Activated naive CD4-positive, alpha-beta T cell treated with anti-CD3 and anti-CD28 coated beads for 36 hours (primary cell): ENCODE measurements at places on chromosomes 5 and 9. TPM values are rescaled to one million over a fixed set of nuclear protein-coding genes. Genes with fewer than 3 reads are reported as not detected.

Gene ZNF366
- total RNA-seq = not detected

Gene REEP2
- 2.2 TPM for total RNA-seq

Gene HAVCR2
- 10.2 TPM for total RNA-seq

DNA sequence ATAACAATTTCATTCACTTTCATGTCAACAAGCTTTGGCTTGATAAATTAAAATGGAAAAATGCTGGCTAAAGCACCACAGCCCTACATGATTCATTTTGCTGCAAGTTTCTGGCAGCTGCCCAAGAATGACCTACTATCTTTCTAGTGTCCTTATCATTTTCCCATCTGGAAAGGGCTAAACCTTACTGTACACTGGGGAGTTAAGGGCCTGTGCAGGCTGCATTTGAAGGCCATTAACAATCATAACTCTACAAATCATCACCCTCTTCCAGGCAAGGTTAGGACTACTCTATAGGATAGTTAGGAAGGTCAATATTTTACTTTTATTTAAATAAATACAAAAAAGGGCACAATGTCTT lies 579.7 kb upstream of the ZNF608 start:
- DNase-seq = no peak

- DNase-seq = peak; percentile 2
These were observed 53.5 kb upstream of the GARNL3 start for GRCh38 chr9:127210851-127211730.

- no peak for DNase-seq
These were observed 44.4 kb upstream of the ABCA1 start for GRCh38 chr9:104972242-104972866.

Gene DOK3
- total RNA-seq = 0.37 TPM

Gene CARTPT
- total RNA-seq = not detected

- no peak for DNase-seq
These were observed 1175.5 kb downstream of the MAT2B start for GRCh38 chr5:164680812-164681520.

DNA sequence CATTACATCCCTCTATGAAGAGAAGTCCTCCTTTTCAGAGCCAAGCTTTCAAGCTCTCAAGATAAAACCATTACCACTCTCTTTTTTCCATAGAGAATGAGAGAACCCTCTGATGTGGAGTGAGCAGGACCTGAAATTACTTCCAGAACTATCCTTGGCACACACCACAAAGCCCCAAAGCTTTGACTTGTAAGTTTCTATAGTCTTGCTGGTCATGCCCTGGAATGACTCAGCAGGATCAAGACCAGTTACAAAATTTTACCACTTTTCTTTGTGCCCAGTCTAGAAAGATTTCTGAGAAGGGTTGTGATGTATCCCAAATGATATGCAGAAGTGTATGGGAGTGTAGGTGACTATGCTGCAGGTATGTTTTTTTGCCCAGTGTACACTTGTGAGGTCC lies 760.6 kb downstream of the TLE1 start:
- no peak for DNase-seq

DNA sequence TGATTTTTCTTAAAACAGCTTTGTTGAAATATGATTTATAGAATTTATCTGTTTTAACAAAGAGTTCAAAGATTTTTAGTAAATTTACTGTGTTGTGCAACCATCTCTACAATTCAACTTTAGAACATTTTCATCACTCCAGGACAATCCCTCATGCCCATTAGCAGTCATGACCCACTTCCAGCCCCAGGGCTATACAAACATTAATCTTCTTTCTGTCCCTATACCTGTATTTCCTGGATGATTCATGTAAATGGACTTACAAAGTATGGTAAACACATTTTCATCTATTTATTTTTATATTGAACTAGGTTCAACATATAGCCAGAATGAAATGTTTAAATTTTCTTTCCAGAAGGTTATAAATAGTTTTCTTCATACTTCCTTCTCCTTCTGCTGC lies 127.8 kb upstream of the CCDC180 start:
- no peak for DNase-seq

DNA sequence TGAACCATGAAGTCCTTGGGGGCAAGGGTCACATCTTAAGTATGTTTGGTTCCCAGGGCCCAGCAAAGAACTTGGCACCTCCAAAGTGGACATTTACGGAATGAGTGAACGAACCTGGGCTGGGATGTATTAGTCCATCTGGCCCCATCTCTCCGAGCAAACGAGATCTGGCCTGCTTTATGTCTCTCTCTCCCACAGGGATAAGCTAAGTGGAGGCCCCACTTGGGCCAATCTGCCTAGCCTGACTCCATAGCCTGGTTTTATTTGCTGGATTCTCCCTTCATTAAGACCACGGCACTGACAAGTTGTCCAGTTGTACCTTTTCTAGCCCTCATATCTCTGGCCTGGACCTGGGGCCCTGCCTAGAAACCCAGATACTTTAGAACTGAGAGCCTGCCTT lies 2.1 kb downstream of the TTLL11 start:
- no peak for DNase-seq

GRCh38 chr9:70389621-70390266 lies 24.7 kb downstream of the KLF9 start:
- no peak for DNase-seq

DNA sequence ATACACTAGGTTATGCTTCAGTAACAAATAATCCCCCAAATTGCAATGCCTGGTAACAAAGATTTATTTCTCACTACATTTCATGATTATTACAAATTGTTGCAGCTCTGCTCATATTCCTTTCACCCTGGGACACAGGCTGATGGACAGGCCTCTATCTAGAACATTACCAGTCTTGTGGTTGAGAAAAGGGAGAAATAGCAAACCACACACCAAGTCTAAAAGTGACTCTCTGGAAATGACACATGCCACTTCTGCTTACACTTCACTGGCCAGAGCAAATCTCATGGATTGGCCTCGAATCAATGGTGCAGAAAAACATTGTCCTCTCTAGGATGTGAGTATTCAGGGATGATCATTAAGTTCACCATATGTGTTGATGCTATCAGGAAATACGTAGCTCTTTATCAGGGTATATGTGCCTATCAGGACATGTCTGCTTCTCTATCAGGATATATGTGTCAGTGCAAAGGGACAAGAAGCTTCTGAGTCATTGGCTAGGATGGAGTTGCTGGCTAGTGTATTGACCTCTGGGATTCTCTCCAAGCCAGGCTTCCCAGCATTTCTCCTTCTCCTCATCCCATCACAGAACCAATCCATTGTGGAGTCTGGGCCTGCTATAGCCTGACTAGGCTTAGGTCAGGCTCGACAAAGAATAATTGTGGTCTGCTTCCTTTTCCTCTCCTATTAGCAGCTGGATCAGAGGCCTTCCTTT lies 91.1 kb upstream of the CEP78 start:
- no peak for DNase-seq

DNA sequence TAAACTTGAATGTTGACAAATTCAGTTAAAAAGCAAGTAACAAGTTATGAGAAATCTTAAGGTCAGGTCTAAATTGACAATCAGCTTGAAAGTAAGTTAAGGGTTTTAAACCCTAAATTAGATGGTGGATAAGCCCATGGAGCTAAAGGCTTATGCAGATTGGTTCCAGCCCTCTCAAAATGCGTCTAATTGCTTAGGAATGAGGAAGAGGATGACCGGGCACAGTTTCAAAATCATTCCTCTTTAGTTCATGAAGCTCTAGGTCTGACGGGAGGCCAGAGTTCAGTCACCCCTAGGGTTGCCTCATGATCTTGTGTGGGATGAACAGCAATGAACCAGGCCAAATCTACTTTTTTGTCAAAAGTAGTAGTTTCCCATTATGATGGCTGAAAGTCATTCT lies 75.4 kb downstream of the SLC38A9 start:
- no peak for DNase-seq

Gene DOCK8
- 110 TPM for total RNA-seq

- no peak for DNase-seq
These were observed 425.1 kb downstream of the ACTL7B start for GRCh38 chr9:108430655-108431054.

Gene MED27
- 31.3 TPM for total RNA-seq

DNA sequence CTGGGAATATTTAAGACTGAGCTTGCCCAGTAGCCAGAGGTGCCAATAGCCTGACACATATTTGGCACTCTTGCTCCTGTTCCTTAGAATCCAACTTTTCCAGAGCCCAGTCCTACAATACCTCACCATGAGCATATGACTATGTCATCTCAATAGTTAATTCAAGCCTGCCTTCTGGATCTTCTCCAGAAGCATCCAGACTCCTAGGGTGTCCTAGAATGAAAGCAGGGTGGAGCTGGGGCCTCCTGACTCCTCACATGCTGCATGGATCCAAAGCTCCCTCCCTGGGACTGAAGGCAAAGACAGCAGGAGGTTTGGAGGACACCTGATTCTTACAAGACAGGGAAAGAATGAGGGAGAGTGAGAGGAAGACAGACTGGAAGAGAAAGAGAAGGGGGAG lies 37.9 kb downstream of the SH3TC2 start:
- DNase-seq = no peak

Gene BARX1
- 0.17 TPM for total RNA-seq

- no peak for DNase-seq
These were observed 484.9 kb downstream of the TMEM38B start for GRCh38 chr9:106179191-106179590.

GRCh38 chr5:53552561-53552960 lies 7.9 kb upstream of the NDUFS4 start:
- DNase-seq = no peak

DNA sequence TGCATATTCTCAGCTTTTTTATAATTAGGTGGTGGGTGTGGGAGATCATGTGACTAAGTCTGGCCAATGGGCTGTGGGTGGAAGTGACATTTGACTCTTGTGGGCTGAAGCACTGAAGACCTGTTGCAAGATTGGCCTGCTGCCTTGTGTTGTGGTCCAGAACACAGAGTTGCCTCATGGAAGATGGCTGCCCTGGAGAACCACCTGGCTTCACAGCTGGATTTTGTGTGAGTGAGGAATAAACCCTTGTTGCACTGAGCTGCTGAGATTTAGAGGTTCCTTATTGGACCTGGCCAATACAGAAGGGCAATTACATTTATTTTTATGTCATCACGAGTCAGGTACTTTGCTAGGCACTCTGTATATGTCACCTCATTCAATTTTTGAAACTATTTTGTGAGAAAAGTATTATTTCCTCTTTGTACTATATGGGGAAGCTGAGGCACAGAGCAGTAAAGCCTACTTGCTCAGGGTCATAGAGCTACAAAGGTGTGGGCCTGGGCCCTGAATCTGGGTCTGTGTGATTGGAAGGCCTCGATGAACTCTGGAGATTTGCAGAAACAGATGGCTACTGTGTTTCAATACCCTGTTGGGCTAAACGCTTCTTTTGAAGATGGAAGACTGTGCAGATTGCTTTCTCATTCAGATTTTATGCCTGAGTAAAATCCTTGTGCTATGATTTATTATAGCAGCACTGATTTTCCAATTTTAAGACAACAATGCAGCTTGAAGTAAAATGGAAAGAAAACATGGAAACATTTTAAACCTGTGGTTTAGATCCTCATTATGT lies 71.2 kb upstream of the TBC1D2 start:
- DNase-seq = no peak

DNA sequence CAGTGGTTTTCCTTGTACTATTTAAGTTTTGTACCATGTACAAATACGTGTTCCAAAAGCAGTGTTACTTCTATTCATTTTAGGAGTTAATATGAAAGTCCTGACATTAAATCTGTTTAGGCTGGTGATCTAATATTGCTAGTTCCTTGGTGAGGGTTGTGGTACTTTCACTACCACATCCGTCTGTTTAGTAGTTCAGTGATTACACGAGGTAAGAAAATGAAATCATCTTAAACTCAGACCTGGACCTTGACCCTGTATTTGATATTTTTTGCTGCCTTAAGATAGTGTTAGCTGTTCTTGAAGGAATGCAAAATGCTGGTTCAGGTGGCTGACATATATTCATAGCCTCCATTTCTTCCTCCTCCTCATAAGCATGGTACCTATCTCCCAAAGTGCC lies 50.3 kb downstream of the MTAP start:
- no peak for DNase-seq

DNA sequence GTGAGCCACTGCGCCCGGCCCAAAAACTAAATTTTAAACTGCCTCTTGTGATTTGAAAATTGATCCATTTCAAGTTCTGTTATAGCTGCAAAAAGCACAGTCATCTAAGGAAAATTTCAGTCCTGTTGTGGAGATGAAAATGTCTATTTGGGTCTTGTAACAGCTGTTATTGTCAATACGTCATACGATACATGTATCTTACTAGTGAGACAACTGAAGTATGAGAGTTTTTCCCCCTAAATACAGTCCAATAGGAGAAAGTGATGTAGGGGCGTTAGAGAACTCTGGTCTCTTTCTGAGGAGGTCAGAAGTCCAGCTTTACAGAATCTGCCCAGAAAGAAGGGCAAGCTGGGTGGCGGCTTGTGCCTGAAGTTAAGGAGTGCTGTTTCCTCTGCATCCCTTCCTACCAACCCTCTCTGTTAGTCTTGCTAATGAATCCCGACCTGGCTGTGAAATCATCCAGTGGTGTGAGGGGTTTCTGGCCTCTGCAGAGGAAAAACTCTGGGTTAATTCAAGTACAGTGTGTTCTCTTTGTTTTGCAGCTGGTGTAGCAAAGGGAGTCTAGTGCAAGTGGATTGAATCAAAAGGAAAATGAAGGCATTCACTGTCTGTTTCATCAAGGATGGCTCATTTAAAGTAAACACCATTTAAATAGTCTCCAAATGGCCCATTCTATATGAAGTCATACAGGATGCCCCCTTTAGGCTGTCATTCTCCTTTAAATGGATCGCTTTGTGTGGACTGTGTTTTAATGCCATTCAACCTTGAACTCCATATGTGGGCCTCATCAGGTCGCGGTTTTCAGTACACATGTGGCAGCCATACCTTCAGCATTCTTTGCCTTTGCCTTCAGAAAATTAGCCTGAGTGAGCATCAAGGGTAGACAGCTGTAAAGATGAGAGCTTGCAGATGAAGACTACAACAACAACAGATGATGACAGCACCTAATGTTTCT lies 59.0 kb downstream of the AOPEP start:
- DNase-seq = no peak

Gene PCAT7
- total RNA-seq = not detected

- DNase-seq = no peak
These were observed 151.1 kb upstream of the CCDC152 start for GRCh38 chr5:42605490-42605889.

DNA sequence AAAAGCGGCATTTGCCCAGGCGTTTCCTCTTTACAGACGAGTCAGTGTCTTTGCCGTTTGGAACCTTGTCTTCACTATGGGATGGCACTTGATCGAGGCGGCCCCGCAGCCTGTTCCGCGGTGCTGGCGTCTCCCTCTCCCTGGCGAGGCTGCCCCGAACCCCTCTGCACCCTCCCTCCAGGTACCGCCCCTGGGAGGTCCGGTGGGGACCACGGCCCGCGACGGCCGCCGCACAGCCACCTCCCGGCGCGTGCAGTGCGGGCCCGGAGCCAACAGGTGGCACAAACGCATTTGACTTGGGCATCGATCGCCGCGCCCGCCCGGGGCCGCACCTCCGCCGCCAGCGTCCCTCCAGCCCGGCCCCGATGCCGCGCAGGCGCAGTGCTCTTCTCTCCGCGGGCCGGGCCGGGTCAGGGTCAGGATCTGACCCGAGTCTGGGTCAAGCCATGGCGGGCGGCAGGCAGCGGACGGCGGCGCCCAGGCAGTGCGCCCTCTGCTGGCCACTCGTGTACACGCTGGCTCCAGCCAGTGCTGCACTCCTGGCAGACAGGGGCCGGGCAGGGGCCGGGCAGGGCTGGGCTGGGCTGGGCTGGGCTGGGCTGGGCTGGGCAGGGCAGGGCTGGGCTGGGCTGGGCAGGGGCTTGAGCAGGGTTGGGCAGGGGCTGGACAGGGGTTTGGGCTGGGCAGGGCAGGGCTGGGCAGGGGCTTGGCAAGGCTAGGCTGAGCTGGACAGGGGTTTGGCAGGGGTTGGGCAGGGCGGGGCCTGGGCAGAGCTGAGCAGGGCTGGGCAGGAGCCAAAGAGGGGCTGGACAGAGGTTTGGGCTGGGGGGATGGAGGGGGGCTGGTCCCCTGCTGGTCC lies 155.8 kb upstream of the IRX4 start:
- DNase-seq = peak; percentile 65

GRCh38 chr5:97136475-97136874 lies 5.9 kb downstream of the LIX1 start:
- DNase-seq = no peak
